NCI-H187 treated with DMSO at 0.1 percent for 48 hours (cell line): ENCODE measurements at places on chromosomes 7 and 10.

GRCh38 chr7:50268990-50269389, 35.5 kb upstream of the IKZF1 start:
- no peak for DNase-seq

DNA sequence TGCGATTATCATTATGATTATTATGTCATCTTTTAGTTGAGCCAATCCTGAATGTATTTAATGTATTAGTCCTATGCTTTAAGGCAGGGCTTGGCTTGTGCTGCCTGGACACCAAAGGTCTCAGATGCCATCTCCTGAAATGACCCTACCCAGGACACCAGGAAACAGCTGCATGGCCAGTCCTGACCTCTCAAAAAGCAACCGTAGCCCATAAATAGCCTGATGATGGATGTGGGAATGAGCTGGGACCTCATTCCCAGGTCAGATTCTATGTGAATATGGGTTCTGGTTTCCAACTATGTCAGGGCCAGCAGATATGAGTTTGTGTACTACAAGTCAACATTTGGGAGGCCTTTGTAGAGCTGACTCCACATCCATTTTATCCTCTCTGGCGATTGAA, 438.4 kb downstream of the NRG3 start:
- no peak for DNase-seq

GRCh38 chr10:50216894-50217293, 34.4 kb downstream of the ASAH2 start:
- peak; percentile 71 for DNase-seq

DNA sequence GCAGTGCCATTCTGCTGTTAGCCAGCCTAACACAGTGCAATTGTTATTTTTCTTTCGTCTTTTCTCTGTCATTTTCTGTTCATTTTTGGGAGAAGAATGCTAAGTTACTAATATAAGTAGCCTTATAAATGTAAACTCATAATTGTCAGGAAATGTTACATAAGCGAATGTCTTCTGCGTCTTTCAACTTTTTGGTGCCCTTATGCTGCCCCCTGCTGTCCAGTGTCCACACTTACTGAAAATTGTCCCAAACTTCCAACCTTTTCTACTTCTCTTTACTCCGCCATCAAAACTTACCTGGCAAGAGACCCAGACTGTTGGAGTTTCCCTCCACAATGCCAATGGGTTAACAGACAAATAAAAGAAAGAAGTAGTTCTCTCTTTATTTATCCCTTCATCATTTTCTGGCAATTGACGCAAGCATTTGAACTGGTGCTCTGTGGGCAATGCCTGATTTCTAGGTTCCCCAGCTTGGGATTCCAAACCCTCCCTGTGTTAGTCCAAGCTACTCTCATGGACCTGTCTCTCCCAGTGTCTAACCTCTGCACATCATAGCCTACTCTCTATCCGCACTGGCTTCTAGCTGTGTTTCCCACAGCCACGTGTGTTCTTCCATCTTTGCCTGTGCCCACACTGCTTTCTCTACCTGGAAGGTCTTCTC, 21.0 kb upstream of the EPC1 start:
- no peak for DNase-seq

- no peak for DNase-seq
Measured at GRCh38 chr7:132783824-132784223, 207.6 kb upstream of the PLXNA4 start.

DNA sequence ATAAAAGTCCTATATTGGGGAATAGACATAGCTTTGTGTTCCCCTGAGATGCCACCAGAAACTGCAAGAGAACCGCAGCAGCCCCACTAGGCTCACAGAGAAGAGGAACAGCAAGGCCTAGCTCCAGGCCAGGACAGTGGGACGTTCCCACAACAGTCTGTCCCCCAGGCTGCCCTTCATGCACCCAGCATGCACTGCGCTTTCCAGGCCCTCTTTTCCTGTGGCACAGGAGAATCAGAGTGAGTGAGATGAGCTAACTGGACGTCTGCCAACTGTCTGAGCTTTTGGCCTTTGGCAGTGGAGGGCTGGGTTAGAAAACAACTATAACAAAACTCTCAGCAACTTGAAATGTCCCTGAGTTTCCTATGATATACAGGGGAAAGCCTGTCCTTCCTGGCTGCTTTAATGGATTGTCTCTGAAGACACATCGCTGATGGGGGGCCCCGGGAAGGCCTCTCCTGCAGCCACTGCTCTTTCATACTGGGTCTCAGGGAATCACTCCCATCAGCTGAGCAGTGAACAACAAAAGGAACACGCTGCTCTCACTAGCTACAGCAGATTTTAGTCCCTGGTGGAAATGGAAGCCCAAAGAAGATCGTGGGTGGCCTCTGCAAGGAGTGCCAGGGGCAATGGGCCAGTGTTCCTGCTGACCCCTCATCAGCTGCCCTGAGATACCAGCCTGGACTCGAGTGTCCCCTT, 53.5 kb downstream of the PODXL start:
- no peak for DNase-seq

- no peak for DNase-seq
Measured at GRCh38 chr7:150955519-150956394, 22.4 kb downstream of the KCNH2 start.

GRCh38 chr7:65390588-65390987, 16.9 kb downstream of the ZNF92 start:
- DNase-seq, result no peak

DNA sequence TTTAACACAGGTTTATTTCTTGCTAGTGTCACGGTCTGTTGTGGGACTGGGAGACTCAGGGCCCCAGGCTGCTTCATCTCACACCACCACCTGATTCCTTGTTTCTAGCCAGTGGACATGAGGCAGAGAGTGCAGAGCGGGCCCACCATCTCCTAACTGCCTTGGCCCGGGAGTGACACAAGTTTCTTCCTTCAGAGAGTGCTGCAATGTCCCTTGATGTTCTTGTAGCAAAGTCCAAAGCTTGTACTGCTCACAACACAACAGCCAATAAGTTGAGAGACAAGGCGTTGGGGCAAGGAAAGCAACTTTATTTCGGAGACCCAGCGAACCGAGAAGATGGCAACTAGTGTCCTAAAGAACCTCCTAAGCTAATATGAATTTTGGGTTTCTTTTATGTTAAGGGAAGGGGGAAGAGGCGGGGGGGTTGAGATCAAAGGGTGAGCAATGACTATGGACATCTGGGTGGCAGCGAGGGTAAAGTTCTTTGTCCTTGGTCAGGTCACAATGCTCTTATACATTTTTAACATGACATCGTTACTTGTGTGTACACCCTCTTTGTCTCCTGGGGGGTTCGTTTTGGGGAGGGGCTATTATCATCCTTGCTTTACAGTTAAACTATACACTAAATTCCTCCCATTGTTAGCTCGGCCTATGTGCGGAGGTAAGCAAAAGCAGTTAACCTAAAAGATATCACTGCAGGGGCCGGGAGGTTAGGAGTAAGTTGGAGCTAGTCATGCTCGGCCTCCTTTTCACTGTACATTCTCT, 31.6 kb downstream of the SH2D4B start:
- no peak for DNase-seq

DNA sequence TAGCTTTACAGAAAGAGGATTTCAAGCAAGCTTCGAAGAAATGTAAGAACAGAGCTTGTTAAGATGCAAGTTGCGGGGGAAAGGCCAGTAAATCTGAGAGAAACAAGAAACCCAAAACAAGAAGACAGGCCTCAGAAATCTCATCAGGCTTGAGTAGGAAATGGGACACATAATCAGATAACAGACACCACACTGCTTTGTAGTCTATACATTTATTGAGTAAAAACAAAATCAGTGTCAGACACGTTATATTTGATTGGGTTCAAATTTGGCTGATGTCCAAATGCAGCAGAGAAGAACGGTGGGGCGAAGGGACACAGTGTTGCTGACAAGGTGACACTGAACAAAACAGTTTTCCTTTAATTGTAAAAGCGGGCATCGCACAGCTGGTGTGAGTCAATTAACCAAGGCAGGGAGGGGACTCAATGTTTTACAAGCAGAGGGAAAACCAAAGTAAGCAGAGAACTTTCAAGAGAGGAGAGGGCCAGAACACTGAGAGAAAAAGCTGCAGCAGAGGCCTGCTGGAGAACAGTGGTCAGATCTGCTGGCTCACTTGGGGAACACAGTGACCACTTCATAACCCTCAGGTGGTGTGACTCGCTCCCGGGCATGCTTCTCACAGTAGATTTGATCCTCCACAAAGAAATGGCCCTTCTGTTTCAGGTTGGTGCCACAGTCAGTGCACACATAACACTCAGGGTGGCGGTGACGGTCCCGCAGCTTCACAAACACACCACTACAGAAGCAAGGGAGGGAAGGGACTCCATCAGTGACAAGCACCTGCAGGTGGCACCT, 43.5 kb downstream of the ACSM6 start:
- DNase-seq, result no peak

DNA sequence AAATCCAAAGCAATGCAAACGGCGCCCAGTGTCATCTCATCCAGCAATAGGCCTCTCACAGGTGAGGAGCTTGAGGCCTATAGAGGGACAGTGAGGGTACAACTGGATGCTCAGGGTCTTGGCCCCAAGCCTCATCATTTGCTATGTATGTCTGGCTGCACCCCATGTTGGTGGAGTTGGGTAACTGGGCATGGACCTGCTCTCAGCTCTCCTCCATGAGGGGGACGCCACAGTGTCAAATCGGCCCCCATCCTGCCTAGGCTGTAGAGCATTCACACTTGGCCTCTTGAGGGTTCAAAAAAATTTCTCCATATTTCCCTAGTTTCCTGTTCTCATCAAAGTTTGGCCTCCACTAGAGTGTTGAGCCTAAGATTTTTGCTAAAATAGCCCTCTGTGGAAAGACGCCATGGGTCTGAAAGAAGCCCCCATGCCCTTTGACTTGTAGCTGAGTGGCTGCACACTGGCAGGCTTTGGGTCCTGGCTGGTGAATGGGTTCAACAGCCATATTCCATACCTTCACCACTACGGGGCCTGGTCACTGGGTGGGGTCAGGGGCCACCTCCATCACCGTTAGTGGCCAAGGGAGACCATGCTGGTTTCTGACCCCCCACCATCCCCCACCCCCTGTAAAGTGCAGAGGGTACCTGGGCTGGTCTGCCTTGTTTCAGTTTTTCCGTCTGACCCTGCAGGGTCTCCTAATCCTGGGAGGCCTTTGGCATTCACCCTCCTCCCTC, 132.3 kb upstream of the TBX20 start:
- no peak for DNase-seq

DNA sequence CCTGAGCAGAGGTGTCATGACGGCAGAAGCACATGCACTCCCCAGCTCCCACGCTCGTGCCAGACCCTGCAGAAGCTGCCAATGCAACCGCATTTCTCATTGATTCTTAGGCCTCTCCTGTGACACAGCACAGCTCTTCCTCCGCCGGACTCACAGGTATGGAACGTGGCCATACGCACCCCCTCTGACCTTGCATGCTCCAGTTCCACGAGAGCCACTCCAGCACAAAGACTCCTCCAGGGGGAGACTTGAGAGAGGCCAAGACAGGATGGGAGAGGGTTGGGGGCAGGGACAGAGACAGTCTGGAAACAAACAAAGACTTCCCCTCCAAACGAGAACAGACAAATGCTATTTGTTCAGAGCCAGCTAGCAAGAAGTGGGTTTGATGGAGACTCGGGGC, 124.3 kb upstream of the PPP2R2D start:
- no peak for DNase-seq

- no peak for DNase-seq
Measured at GRCh38 chr10:87617503-87617902, 42.2 kb upstream of the PAPSS2 start.

DNA sequence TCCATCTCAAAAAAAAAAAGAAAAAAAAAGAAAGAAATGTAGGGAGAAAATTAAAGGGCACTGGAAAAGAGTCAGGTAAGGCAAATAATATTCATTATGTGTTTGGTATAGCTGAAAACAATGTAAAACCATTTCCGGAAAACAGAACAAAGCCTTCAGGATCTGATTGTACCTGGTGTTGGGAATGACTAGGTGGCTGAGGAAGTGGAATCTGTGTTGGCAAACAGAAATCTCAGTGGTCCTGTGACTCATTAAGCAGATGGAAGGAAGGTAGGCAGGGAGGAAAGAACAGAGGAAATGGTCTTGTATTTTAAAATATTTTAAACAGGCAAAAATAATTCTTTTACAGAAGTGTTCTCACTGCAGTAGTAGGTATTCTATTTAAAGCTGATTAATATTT, 55.7 kb upstream of the GATA3 start:
- DNase-seq, result no peak

- DNase-seq, result no peak
Measured at GRCh38 chr7:88867158-88867557, 71.6 kb upstream of the TEX47 start.

DNA sequence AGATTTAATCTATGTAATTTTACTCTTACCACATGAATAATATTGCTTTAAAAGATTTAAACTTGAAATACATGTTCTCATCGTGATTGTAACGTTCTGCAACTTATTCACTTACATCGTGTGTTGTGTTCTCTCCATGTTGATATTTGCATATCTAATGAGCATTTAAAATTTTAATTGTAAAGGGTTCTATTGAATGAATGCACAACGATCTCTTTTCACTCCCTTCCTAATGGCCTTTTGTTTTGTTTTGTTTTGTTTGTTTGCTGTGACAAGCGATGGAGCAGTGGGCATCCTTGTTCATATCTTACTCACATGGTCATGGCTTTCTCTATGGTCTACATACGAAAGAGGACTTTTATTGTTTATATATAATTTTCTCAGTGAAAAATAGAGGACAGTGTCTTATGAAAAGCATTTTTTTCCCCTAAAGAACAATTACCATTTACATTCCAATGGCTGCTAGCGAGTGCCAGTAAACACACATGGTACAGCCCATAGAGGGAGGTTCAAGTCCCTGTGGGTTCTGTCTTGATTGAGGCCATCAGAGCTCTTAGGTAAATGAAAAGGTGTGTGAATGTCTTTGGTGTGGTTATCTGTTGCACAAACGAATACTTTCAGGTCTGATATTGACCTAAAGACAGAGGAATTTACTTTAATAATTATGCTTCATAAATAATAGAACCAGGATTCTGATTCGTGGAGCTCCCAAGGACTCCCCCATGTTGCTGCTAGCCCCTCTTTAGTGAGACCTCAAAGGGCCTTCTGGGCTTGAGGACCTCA, 32.4 kb downstream of the BTBD16 start:
- DNase-seq, result no peak

- DNase-seq, result no peak
Measured at GRCh38 chr7:5630670-5631069, 150.8 kb downstream of the RNF216 start.

DNA sequence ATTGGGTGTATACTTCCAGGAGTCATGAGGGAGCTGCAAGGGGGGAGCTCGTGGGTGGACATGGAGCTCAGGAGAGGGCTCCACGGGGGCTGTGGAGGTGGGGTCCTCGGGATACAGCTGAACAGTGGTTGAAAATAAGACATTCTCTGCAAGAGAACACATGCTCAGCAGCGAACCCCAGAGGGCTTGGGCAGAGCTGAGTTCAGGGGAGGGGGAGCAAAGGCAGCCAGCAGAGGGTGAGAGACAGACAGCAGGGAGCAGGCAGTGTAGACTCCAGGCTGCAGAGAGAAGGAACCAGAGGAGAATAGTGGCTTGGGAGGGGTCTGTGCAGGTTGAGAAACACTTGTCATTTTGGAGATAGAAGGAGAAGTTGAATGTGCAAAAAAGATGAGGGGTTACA, 73.0 kb upstream of the LRRC18 start:
- no peak for DNase-seq

- no peak for DNase-seq
Measured at GRCh38 chr7:37920849-37921805, 687 bp downstream of the EPDR1 start.
